Right ventricle myocardium inferior (tissue), 1 donor: ENCODE measurements at places on chromosomes 12 and 14. TPM values are rescaled to one million over a fixed set of nuclear protein-coding genes. Genes with fewer than 3 reads are reported as not detected.

POTEM gene
- not detected for total RNA-seq

SRSF5 gene
- total RNA-seq: 120 TPM

DNA sequence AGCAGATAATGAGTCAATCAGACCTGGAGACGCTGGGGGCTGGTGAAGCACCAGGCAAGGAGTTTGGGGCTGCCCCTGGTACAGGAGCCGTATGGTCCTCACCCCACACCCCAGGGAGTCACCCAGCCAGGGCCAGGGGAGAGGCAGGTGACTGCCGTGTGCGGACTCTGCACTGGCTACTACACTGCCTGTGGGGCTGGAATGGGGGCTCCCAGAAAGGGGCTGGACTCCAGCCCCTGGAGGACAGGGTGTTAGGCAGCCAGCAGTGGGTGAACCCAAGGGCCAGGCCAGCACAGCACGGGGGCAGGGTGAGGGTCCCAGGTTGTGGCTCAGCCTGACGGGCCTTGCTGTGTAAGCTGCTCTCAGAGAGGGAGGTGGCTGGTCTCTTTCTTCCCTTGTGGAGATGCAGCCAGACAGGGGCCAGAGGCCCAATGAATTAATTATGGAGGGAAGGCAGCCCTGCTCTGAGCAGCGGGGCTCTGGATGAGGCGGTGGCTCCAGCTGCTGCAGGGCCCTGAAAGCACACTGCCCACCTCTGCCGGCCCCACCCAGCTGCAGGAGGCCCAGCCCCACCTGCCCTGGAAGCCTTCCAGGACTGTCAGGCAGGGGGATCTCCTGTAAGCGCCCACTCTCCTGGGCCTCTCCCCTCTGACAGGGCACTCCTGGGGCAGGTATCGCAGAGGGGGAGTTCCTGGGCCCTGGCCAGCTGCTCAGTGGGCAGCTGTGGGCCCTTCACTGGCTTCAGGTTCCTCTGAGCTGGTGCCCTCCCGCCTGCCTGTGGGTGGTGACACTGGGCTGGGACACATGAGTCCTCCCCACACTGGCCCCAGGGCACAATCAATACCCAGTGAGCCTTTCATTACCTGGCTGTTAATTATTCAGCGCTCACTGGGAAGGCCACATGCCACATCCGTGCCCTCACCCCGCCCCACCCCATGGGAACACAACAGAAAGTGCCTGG is 142.5 kb upstream of the C14orf180 start:
- DNase-seq: peak; percentile 31

DNA sequence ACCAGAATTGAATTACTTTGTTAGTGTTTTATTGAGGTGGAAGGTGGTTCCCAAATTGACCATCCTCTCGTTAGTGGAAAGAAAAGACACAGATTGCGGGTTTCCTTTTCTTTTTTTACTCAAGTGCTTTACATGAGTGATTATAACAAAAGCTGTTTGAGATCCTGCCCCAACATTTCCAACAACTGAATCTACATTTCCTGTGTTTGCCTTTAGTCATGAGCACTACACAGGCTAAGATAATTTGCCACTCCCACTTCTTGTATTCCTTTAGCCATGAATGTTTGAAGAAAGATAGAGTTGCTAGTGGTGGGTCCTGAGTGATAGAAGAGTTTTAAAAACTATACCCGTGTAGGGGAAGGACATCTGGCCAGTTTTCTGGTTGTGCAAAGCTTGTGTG is 16.0 kb downstream of the RERGL start:
- DNase-seq: no peak
